Cerebellum (tissue), 4 donors: ENCODE measurements at places on chromosomes 4 and X. TPM values are rescaled to one million over a fixed set of nuclear protein-coding genes. Genes with fewer than 3 reads are reported as not detected.

The NPNT gene
- 2.0 TPM for total RNA-seq

The CRMP1 gene
- 278 TPM for total RNA-seq

The RGS12 gene
- total RNA-seq, result 87.5 TPM

The XAGE2 gene
- total RNA-seq, result not detected

The MAP7D2 gene
- 9.9 TPM for total RNA-seq

The TMEM35A gene
- total RNA-seq, result 37.2 TPM

The SRPK3 gene
- 0.18 TPM for total RNA-seq

DNA sequence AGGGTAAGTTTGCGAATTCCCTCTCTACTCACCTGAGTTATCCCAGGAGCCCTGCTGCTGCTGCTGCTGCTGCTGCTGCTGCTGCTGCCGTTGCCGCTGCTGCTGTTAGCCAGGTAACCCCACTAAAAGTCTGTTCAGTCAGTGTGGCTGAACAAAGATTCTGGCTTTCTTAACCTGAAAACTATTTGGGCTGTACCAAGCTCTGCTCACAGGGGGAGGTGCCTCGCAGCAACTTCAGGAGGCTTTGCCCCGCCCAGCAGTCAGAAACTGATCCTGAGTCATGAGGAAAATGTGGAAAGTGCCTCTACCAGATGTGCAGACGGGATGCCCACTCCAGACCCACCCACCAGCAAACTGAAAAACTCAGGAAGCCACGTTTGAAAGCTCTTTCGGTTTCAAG is at the start of gene CAPN6:
TSS of gene CAPN6 (minus strand) at position 145 of the 400 bp plus-strand sequence. CDS start 6,547 bp downstream, outside the sequence.
- DNase-seq, result no peak

DNA sequence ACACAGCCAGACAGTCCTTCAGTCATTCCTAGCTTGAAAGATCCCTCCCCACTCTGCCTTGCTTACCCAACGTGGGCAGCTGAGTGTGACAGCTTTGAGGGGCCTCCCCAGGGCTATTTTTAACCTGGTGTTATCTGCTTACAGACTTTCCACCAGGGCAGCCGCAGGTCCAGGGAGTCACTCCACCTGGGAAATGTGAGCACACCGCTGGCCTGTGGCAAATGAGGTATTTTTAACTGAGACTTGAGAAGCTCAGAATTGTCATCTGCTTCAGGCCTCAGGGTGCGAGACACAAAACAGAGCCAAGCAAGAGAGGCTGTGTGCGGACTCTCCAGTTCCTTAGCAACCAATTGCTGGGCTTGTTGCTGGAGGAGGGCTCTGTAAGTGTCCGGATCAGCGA is 13.0 kb downstream of the CORIN start:
- no peak for DNase-seq

GRCh38 chrX:134469486-134469885 is 9.5 kb downstream of the HPRT1 start:
- DNase-seq, result no peak

GRCh38 chrX:24877854-24878650 is 137.7 kb downstream of the ARX start:
- DNase-seq, result no peak

GRCh38 chr4:150990250-150990649 is 24.8 kb downstream of the LRBA start:
- no peak for DNase-seq

DNA sequence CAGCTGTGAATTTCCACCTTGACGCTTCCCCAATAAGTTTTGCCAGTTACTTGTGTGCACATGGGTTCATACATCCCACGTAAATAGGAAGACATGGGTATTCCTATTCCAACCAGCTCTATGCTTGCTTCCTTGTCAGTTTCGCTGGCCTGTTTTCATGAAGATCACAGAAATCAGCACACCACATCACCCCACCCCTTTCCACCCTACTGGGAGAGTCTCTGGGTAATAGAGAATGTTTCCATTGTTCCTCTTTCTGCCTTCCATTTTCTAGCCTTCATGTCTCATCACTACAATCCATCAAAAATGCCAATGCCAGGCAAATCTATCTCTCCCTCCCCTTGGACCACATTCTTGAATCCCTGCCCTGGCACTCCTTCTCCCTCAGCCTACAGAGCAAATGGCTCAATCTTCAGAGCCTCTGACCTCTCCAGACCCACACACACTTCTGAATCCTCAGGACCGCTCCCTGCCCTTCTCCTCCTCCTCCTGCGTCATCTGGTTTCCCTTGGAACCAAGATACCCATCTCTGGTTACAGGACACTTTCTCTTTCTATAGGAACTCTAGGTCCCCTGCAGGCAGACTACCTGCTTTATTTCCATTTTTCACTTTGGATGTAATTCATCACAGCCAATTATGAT is 323.3 kb downstream of the DHX15 start:
- no peak for DNase-seq

- no peak for DNase-seq
Measured at GRCh38 chrX:68163441-68163840, 269.9 kb downstream of the OPHN1 start.

DNA sequence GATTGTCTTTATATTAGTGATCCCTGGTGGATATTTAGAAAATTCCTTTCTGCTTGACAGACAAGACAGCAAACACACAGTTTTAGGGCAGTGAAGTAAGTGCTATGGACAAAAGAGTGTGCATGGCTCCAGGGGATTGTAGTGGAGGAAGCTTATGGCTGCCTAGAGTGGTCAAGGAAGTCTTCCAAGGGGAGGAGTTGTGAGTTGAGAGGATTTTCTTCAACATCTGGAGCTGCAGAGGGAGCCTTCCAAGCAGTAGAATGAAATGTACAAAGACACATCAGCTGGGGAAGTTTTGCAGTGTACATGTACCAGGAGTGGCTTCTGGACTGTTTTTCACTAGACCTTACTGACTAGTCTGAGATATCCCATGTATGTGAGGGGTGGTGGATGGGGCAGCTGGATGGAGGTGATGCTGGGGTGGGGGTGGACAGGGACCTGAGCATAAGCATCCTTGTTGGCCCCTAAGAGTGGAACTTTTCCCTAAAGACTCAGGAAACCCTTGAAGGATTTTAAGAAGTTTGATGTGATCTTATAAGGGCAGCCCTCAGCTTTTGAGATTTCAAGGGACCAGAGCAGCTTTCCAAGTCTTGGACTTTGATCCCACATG is 160.5 kb upstream of the TAPT1 start:
- DNase-seq, result no peak

DNA sequence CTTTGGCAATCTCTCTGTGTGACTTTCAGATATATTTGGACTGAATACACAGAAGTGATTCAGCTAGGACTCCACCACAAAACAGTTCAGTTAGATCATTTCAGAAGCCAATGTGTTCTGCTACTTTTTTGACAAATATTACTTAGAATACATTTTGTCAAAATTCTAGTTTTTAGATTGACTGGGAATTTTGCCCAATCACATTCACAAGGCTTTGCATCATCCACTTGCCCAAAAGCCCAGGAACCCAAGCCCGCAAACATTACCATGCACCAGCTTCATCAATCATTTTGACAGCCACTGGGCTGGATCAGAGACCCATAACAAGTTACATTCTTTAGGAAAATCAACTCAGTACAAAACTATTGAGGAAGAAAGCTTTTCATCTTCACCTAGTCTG is 256.6 kb upstream of the NDST3 start:
- no peak for DNase-seq
